ENCODE measurements at places on chromosomes 2 and 18.

- DNase-seq = no peak
These were observed 756 bp downstream of the ADCYAP1 start for GRCh38 chr18:905307-905947.

DNA sequence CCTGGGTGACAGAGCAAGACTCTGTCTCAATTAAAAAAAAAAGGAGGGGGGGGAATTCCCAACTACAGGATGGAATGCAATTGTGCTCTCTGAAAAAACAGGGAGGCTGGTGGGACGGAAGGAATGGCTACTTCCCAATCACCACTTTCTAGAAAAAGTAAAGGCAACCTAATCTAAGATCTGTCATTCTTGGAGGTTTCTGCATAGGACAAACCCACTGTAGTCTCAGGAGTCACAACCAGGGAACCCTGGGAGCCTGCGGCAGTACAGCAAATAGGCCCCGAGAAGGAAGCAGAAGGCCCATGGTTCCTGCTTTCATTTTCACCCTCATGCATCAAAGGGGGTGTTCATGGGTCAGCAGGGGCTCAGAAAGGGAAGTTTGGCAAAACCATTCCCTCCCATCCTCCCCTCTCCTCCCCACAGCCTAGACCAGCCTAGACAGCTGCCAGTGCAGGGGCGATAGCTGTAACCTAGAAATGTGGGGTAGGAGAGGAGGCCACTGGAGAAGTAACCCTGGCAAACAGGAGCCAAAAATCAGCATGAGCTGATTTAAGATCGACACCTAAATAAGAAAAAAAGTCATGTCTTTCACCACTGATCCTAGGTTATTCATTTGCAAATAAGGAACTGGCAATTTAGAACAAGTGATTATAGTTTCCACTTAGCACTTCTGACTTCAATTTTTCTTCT, 48.0 kb downstream of the TRABD2A start:
- no peak for DNase-seq

DNA sequence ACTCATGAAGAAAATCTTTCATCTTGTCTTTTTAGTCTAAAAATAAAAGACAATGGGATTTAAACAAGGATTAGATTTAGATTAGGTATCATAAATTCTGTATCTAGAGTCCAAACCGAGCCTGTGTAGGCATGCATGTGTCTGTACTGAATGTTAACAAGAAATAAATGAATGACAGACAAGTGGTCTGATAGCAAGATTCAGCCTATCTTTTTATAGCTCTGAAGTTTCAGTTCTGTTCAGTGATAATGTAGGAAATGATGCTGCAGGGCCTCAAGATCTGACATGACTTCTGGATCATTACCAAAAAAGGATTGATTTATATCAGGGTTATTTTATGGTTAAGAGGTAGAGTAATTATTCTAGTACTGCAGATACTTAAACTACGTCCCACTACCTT, 137.0 kb upstream of the ATP5MC3 start:
- DNase-seq = no peak

DNA sequence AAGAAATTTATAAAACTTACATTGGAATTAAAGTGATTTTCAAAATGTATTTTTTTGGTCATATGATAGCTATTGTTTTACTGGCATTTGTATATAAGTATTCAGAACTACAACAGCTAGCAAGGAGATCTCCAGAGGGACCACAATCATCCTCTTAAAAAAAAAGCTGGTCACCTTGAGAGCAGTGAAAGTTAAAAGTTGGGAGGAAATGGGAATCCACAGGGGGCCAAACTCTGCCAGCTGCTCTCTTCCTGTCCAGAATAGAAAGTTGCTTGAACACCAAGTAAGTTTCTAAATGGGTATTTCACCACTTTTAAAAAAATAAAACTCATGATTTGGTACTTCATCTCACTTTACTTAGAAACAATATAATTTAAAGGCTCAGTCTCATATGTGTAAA, 1025.1 kb downstream of the LRP1B start:
- DNase-seq = no peak

DNA sequence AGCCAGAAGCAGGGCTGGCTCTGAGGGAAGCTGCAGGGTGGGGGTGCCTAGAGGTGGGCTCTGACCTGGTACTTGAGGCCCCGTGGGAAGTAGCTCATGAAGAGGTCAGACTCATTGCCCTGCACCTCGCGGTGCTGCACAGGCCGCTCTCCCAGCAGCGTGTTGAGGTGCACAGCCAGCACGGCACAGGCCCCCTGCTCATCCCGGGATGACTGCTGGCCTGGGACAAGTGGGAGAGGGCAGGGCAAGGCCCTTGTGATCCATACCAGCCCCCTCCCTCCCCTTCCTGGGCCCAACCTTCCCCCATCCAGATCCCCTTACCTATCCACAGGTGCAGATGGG, 8.7 kb downstream of the CAPG start:
- no peak for DNase-seq

DNA sequence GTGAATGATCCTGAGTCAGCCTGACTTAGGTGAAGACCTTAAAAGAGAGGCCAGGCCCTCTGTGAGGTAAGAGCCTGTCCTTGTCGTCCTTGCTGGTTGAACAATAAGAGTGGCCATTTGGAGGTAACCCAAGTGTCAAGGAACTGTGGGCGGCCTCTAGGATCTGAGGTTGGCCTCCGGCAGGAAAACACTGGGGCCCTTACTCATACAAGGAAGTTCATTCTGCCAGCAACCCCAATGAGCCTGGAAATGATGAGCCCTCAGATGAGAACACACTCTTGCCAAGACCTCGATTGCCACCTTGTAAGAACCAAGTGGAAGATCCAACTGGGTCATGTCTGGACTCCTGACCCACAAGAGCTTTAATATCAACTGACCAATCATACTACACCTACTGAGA, 95.5 kb upstream of the LRATD1 start:
- DNase-seq = no peak
